ENCODE measurements at places on chromosomes 2 and 18.
A peak's percentile ranks its signal among the peaks of the same experiment; 100 is the strongest.

DNA sequence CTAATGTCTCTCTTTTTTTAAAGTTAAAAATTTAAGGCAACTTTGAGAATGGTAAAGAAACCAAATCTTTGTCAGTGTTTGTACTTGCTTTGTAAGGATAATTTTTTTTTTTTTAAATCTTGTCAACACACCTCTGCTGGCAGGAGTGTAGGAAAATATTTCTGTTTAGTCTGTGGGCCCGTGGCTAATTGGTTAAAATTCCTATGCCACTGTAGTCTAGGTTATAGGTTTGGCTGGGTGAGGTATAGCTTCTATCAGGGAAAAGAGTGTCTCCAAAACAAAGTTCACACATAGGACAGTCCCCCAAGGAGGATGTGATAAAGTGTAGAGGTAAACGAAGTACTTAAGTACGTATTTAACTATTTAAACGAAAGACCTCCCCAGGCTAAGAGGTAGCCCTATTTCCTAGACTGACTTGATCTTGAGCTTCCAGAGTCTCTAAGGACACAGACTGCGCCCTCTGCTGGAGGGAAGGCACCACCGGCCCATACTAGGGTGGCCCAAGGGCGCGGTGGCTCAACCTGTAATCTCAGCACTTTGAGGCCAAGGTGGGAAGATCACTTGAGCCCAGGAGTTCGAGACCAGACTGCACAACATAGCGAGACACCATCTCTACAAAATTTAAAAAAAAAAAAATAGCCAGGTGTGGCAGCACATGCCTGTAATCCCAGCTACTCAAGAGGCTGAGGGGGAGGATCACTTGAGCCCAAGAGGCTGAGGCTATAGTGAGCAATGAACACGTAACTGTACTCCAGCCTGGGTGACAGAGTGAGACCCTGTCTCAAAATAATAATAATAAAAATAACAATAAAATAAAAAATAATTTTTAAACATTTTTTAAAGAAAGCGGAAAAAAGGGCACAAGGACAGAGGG, 8.9 kb downstream of the TEX44 start:
- peak; percentile 64 for DNase-seq

- DNase-seq = no peak
Measured at GRCh38 chr2:185790361-185790760, 51.8 kb downstream of the FSIP2 start.

GRCh38 chr18:62939433-62939832, 224.1 kb downstream of the PHLPP1 start:
- no peak for DNase-seq

DNA sequence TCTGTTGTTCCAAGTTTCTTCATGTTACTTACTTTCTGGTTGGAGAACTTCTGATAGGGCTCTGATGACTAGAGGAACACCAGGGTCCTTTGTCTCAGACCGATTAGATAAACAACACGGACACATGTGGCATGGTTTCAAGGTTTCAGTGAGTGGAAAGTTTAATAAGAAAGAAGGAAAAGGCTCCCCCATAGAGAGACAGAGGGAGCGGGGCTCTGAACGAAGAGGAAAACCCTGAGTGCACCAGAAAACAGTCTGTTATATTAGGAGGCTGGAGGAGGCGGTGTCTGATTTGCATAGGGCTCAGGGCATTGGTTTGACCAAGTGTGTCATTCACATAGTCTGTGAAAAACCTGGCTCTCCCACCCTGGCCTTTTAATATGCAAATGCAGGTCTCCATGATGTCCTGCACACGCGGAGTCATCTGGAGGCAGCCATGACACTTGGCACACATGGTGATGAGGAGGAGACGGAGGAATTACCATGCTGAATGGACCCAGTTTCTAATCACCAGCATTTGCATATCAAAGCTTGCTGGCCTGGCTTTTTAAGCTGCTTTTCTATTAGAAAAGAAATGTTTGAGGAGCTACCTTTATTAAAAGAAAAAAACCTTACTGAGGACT, 94.2 kb downstream of the PTPN4 start:
- DNase-seq = no peak

DNA sequence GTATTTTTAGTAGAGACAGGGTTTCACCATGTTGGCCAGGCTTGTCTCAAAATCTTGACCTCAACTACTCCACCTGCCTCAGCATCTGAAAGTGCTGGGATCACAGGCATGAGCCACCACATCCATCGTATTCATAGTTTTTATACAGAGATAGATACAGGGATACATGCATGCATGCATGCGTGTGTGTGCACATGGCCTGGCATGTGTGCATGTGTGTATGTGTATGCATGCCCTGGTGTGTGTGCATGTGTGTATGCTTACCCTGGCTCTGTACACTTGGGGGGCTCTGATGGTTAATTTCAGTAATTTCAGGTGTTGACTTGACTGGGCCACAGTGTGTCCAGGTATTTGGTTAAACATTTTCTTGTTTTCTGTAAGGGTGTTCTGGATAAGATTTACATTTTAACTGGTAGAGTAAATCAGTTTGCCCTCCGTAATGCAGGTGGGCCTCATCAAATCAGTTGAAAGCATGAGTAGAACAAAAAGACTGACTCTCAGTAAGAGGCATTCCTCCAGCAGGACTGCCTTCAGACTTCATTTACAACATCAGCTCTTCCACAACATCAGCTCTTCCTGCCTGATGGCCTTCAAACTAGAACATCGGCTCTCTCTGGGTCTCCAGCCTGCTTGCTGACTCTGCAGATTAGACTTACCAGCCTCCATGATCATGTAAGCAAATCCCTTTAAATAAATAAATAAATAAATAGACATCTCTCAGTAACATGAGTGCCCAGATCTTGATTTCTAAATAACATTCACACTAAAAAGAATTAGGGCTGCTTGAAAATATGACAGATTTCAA, 30.8 kb downstream of the SESTD1 start:
- no peak for DNase-seq

- no peak for DNase-seq
Measured at GRCh38 chr2:53510401-53510800, 257.2 kb upstream of the CHAC2 start.

- DNase-seq = no peak
Measured at GRCh38 chr2:46802665-46803546, 112.7 kb downstream of the MCFD2 start.

All from NCI-H526 treated with DMSO at 0.1 percent for 48 hours (cell line).